CD8-positive, alpha-beta memory T cell (primary cell): ENCODE measurements at places on chromosomes 2 and 18. TPM values are rescaled to one million over a fixed set of nuclear protein-coding genes. Genes with fewer than 3 reads are reported as not detected.

The COL4A3 gene
- not detected for total RNA-seq

The NIF3L1 gene
- total RNA-seq: 32.0 TPM

DNA sequence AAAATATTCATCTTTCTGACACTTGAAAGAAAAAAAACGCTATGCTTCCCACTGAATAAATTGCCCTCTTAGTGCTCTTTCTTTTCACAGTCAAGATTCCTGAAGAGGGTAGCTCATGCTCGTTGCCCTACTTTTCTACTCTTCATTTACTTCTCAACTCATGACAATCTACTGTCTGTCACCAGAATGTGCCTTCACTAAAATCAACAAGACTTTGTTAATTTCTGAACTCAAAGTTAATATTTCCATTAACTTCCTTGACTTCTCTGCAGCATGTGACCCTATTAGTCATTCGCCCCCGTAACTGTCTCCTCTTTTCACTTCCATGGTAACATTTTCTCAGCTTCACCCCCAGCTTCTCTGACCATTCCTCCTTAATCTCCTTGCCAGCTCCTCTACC is 98.9 kb upstream of the MAPRE2 start:
- H3K36me3 ChIP-seq: no peaks in the 10 kb centered on the region
- H3K4me1 ChIP-seq: no peaks in the 10 kb centered on the region
- H3K27ac ChIP-seq: no peak overlapping the region
- H3K4me3 ChIP-seq: no peak overlapping the region
- no peak for DNase-seq

DNA sequence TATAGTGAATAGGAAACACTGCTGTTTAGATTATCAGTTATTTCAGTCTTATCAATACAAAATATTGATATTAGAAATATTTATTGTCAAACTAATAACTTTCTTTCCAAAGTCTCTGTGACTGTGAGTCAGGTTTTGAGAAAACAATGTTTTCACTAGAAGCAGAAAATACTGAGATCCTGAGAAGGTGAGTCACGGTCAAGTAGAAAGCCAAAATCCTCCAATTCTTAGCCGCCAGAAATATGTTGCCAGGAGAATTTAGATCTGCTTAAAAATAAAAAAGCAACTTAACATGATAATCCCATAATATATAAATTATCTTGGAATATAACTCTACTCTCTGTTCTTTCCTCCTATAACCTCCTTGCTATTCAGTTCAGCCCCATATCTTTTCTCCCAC is 181.9 kb upstream of the NRXN1 start:
- H3K4me3 ChIP-seq: no peak overlapping the region
- no peaks in the 10 kb centered on the region for H3K27me3 ChIP-seq
- no peak overlapping the region for H3K27ac ChIP-seq
- no peaks in the 10 kb centered on the region for H3K36me3 ChIP-seq
- no peak for DNase-seq
